ENCODE measurements at places on chromosomes 3 and 15.

- DNase-seq = no peak
Measured at GRCh38 chr3:44326019-44326418, 12.5 kb upstream of the TCAIM start.

DNA sequence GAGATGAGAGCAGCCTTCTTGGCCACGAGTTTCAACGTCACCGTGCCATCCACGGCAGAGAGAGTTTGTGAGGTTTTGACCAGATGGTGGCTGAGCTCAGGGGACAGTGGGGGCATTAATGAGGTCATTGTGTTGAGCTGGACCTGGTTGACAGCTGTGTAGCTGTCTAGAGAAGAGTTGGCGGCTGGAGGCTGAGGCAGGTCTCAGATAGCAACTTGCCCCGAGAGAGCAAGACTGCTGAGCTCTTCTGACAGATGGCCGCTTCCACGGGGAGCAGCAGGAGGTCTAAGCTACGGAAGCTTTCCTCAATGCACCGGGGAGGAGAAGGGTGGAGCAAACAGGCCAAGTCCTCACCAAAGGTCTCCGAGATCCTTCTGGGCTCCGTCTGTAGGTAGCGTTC lies 44.8 kb upstream of the EIF5A2 start:
- DNase-seq = no peak

GRCh38 chr15:88580532-88580931 lies 34.1 kb upstream of the DET1 start:
- DNase-seq = no peak

- DNase-seq = no peak
Measured at GRCh38 chr15:66498501-66499386, 1.2 kb upstream of the SNAPC5 start.

DNA sequence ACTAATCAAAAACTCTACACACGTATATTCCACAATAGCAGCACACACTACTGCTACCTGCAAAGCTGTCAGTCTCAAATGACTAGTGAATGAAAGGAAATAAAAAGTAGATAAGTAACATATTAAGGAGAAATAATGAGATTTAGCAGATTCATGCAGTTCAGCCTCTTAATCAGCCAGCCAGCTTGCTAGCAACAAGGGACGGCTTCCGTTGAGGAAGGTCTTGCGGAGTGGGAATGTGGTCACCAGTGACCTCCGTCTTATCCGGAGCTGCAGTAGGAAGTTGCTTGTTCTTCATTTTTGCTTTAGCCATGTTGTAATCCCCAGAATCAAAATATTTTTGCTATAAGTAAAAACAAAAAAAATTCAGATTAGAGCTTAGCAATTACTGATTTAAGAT lies 17.1 kb downstream of the ARPP19 start:
- no peak for DNase-seq

DNA sequence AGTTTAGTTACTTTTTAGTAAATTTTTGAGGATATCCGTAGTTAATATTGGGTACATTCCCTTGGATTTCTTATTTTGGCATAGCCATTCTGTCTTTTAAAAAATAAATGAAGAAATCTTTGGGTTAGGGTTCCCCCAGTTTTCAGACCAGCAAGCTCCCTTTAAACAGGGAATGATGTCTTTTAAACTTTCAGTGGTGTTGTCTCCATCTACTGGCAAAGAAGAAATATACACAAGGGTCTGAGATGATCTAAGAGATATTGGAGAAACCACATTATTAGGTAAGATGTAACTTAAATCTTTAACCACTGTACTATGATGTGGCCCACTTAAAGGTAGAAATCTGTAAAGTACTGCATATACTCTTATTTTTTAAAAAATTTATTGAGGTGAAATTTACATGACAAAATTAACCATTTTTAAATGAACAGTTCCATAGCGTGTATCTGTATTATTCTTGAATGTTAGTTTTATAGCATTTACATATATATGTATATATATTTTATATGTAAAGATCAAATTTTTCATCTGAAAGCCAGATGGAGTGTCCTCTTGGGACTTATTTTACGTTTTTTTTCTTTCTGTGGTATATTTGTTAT lies 35.1 kb upstream of the EIF3J start:
- DNase-seq = no peak

GRCh38 chr3:159818399-159818798 lies 170.2 kb upstream of the IL12A start:
- DNase-seq = no peak

DNA sequence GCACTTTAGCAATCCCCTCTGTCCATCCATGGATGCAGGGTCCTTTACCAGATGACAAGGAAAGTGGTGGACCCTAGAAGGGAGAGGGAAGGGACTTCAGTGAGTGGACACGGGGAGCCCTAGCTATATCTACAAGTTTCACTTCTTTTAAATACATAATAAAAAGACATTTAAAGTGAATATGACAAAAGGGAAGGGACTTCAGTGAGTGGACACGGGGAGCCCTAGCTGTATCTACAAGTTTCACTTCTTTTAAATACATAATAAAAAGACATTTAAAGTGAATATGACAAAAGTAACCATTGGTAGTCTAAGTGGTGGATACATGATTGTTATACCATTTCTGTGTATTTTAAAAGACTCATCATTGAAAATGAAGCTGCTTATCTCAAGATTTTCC lies 81.9 kb upstream of the HES1 start:
- no peak for DNase-seq

DNA sequence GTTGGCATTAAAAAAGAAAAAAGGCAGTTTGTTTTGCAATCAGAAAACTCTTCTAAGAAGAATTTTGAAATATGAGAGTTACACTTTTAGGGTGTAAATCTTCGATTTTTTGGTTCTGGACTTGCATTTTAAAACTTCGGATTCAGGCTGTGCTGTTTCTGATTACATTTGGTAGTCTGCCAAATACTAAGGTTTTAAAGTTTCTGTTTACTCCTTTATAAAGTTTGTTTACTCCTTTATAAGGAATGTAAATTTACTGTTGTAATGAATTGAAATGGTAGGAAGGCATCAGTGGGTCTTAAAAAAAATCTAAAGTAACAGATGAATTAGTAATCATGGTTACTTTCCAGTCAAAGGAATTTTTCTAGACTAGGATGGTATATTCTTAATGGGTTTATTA lies 14.1 kb downstream of the FXR1 start:
- no peak for DNase-seq

DNA sequence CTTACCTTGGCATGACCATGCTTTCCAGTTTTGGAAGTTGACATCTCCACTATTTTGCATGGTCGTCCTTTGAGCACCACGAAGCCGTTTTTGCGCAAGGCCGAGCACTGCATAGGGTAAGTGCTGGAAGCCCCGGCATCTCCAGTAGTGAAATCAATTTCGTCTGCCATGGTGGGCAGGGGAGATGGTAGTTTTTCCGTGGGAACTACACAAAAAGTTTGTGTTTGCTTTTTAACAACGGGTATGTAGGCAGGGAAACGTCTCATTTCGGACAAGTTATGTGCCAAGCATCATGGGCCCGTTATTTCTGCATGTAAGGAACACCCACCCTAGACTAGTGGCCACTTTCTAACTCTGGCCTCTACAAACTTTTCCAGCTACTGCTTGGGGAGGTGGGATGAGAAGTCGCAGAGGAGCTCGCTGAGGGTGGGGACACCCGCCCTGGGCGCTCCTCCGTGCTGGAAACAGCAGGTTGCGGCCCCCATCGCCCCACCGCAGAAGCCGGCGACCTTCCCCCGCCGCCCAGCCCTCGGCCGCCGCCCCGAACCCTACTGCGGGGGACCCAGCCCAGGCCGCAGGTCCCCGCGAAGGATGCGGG lies 701 bp downstream of the EIF5A2 start:
- DNase-seq = no peak
